ENCODE measurements at places on chromosomes 7 and 10.

GRCh38 chr10:30974773-30975415 is 56.8 kb downstream of the ZNF438 start:
- DNase-seq = no peak

DNA sequence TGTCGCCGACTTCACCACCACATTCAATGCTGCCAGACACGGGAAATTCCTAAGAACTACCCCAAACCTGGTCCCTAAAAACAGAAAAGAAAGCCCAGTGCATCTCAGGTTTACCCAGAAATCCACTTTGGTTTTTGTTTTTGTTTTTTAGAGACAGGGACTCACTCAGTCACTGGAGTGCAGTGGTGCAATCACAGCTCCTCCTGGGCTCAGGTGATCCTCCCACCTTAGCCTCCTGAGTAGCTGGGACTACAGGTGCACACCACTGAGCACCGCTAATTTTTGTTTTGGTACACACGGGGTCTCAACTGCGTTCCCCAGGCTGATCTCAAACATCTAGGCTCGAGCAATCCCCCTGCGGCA is 22.8 kb downstream of the MAD1L1 start:
- DNase-seq = no peak

GRCh38 chr10:38157270-38157685 is 63.1 kb downstream of the ZNF37A start:
- no peak for DNase-seq

DNA sequence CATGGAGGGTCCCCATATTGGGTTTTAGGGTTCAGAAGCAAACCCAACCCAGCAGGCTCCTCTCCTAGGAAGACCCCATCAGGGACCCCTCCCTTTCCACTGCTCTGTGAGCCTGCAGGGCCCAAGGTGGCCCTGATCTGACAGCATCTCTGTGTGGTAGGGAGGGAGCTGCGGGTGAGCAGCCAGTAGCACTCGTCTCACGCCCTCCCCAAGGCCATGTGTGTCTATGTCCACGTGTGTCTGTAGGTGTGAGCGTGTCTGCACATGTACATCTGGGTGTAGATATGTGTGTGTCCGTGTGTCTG is 103.5 kb upstream of the FAM20C start:
- no peak for DNase-seq

- DNase-seq = no peak
Observed at GRCh38 chr10:22029445-22030236, 26.1 kb upstream of the DNAJC1 start.

- peak; percentile 25 for DNase-seq
Observed at GRCh38 chr7:17094963-17095574, 203.4 kb upstream of the AHR start.
